HS-5 (cell line): ENCODE measurements at places on chromosomes 7 and 10.

- no peak for DNase-seq
These were observed 11.2 kb downstream of the HACD1 start for GRCh38 chr10:17605936-17606335.

DNA sequence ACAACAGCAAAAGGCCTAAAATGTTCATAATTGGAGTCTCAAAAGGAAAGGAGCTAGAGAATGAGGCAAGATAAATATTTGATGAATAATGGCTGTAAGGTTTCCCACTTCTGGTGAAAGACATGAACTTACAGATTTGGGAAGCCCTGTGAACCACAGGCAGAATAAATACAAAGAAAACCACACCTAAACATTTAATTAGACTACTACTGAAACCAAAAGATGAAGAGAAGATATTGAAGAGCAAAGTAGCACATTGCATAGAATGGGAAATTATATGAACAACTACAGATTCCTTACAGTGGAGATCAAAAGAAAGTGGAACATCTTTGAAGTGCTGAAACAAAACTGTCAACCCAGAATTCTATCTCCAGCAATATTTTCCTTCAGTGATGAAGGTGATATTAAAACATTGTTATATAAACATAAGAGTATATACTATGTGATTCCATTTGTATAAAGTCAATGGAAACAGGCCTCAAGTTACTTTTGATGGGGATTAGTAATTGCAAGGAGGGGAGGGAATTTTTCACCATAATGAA is 191.3 kb upstream of the KAT6B start:
- DNase-seq: no peak

- no peak for DNase-seq
These were observed 45.9 kb downstream of the COL1A2 start for GRCh38 chr7:94440451-94441039.

DNA sequence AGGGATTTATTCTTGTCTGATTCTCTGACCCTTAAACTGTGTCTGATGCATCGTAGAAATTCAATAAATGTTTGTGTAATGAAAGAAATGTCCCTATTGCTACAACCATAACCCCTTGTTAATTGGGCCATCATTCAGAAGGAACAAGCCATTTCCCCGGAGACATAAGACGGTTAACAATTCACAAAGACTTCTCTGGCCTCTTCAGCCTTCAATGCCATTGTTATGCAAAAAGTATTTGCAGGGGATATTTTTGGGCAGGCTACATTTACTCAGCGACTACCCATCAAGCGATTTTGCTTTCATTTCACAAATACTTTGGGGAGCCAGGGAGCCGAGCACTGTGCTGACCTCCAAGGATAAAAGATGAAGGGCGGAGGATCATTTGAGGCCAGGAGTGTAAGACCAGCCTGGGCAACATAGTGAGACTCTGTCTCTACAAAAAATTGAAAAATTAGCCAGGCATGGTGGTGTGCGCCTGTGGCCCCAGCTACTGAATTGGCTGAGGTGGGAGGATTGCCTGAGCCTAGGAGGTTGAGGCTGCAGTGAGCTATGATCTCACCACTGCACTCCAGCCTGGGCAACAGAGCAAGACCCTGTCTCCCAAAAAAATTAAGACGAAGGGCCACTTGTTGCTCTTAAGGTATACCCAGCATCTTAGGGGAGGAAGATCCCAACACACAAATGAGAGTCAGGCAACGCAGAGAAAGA is 20.0 kb upstream of the SDK1 start:
- DNase-seq: no peak

- DNase-seq: no peak
These were observed 93.3 kb downstream of the MGMT start for GRCh38 chr10:129560361-129560760.

- DNase-seq: no peak
These were observed 116.7 kb downstream of the SMURF1 start for GRCh38 chr7:99027241-99027640.

DNA sequence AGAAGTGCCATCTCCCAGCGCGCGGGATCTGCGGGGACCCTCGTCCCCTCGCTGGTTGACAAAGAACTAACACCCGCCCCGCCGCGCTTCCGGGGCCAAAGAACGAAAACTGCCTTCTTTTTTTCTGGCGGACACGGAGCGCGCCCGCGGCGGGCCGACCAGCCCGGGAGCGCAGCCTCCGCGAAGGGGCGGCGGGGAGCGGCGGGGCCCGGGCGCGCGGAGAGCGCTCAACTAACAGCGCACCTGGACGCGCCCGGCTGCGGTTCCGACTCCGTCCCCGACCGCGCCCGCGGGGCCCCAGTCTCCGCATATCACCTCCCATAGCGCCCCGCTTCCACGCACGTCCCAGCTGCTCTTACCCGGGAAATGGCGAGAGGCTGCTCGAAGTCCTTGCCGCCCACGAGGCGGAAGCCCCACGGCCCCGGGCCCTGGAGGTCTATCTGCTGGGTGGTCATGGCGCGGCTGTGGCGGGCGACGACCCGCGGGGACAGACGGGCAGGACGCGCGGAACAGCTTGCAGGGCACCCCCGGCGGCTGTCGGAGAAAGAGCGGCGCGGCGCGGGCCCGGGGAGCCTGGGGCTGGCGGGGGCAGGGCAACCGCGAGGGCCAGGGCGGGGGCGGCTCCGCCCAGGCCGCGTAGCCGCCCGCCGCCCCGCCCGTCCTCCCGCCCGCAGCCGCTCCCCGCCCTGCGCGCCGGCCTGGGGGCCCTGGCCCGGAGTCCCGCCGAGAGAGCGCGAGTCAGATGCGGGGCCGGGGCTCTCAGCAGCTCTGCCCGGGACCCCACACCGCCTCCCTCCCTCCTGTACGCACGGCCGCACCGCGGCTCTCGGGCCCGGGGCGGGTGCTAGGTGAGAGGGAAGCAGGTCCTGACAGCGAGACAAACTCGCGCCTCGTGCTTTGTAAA is at the start of gene PDLIM1:
Gene PDLIM1, minus strand, starts transcription at position 543 of the 904 bp plus-strand sequence. Its CDS starts 88 bp downstream, at position 455.
- no peak for DNase-seq

GRCh38 chr7:27712217-27712616 is 27.7 kb upstream of the TAX1BP1 start:
- no peak for DNase-seq

GRCh38 chr10:34736976-34737771 is 77.9 kb downstream of the PARD3 start:
- DNase-seq: no peak
